Activated CD4-positive, alpha-beta T cell treated with anti-CD3 and anti-CD28 coated beads, Interleukin-2, amount 50 U/mL, for 24 hours (primary cell): ENCODE measurements at places on chromosomes 2 and 18.

- no peak for DNase-seq
These were observed 241.4 kb upstream of the SALL3 start for GRCh38 chr18:78738076-78738690.

GRCh38 chr18:76234676-76235060, 260.4 kb downstream of the ZNF516 start:
- DNase-seq: no peak

GRCh38 chr18:3652380-3653262, 202.6 kb downstream of the TGIF1 start:
- DNase-seq: peak; percentile 78

DNA sequence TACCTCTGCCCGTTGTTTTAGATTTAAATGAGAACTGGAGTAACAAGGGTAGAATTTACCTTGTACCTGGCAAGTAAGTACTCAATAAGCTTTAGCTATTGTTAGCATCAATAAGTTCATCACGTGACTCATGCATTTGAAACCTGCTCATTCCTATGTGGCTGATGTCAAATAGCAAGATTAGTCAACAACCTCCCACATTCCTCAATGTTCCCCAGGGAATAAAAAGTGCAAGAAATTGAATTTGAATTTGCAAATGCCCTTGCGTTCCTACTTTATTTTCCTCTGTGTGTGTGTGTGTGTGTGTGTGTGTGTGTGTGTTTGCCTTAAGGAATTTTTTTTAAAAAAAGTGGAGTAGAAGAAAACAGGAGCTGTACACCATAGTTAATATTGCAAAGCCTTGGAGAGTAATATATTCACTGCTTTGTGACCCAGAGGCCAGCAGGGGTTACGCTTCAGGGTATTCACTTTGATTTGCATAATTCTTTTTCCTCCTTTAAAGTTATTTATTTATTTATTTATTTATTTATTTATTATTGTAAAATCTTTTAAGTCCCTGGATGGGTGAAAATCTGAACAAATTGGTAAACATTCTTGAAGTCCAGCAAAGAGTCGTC, 43.9 kb upstream of the DNAH7 start:
- no peak for DNase-seq

- DNase-seq: no peak
These were observed 716.7 kb upstream of the GCFC2 start for GRCh38 chr2:76427452-76427851.

DNA sequence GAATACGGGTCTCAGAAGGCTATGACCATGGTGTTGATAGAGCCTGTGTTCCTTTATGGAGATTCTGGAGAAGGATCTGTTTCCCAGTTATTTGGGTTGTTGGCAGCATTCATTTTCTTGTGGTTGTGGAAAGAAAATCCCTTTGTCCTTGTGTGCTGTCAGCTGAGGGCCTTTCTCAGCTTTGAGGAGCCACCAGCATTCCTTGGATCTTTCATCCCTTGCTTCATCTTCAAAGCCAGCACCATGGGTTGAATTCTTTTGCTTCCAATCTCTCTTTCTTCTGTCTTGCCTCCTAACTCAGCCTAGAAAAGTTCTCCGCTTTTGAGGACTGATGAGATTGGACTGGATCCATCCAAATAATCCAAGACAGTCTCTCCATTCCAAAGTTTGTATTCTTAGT, 103.2 kb upstream of the MMADHC start:
- DNase-seq: no peak

DNA sequence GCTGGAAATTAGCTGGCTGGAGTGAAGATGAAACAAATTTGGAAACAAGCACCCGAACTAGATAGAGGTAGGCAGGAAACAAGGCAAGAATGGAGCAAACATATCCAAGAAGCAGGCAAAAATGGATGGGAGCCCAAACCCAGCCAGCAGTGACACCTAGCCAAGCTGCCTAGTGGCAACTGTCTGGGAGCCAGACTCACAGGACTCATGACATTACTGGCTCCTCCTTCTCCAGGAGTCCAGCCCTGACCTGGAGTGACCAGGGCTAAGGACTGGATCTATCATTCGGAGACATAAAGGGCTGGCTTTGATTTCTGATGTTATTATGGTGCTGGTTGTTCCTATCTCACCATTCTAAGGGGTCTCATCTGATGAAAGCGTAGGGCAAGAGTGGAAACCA, 21.3 kb upstream of the ALK start:
- no peak for DNase-seq

GRCh38 chr2:60992985-60993392, 24.5 kb upstream of the PEX13 start:
- DNase-seq: no peak

DNA sequence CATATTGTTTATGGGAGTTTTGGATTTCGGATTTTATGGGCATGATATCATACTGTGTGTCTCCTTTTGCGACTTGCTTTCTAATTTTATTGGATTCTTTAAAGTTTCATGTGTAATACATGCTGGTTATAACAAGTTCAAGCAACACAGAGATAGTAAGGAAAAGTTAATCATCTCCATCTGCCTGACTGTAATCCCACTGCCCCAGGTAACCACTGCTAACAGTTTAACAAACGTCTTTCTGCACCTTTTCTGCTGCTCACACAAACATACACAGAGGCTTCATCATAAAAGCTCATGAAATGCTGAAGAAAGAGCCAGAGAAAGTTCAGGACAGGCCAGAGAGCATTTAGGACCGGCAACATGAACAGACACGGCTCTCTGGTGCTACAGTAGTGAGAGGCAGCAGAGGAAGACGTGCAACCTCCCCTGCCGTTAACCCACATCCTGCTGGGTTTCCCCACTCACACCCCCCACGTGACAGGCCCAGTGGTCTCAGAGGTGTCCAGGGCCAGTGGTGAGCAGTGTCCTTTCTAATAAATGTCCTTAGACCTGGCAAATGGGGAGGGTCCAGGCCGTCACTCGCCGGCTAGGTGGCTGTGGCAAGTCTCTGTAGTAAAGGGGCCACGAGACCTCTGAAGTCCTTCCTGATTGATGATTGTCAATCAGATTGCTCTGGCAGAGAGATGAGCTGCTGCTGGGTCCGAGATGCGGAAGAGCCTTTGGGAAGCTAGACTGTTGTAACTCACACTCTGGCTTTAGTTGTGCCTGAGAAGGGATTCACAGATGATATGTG, 43.0 kb upstream of the SLC1A4 start:
- DNase-seq: peak; percentile 36

DNA sequence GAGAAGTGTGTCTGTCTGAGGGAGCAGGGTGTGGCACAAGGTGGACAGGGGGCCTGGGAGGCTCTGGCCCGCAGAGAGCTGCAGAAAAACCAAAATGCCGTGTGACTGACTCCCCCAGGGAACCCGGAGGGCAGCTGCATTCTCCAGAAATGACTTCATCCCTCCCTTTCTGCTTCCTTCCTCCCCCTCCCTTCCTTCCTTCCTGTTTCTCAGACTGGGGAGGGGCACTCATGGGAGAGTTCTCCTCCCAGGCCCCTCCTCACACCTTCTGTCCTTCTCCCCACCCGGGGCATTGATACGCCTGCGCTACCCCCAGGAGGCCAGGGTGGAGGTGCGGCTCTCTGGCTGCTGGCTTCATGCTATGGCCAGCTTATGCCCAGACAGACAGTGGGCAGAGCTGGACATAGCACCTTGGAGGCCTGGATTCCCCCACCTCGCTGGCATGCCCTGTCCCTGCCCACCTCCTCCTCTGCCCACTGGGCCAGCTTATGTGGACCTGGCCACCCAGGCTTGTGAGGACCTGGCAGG, 8.2 kb upstream of the GPR17 start:
- DNase-seq: no peak

- no peak for DNase-seq
These were observed 60.9 kb upstream of the IL1R1 start for GRCh38 chr2:102081606-102082005.

DNA sequence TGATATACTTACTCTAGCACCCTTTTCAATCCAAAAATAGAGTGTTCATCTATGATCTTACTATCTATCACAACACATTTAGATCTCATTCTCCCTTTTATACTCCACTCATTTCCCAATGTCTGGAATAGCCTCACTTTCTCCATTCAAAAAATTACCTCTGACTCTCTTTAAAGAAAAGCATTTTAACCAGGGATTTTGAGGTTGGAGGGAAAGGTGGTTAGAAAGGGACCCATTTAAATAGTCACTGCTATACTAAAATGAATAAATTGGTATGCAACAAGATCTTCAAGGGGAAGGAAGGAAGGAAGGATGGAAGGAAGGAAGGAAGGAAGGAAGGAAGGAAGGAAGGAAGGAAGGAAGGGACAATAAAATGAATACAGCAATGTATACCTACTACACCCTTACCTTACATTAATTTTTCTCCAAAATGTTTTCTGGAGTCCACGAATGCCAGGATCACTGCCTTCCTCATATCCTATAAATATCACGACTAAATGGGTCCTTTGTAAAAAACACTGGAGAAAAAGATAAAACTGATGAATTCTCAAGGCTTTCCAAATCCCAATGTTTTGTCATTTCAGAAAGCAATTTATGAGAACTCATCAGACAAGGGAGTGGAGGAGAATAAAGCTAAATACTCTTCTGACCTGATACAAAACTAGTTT, 202.7 kb downstream of the ZEB2 start:
- no peak for DNase-seq

DNA sequence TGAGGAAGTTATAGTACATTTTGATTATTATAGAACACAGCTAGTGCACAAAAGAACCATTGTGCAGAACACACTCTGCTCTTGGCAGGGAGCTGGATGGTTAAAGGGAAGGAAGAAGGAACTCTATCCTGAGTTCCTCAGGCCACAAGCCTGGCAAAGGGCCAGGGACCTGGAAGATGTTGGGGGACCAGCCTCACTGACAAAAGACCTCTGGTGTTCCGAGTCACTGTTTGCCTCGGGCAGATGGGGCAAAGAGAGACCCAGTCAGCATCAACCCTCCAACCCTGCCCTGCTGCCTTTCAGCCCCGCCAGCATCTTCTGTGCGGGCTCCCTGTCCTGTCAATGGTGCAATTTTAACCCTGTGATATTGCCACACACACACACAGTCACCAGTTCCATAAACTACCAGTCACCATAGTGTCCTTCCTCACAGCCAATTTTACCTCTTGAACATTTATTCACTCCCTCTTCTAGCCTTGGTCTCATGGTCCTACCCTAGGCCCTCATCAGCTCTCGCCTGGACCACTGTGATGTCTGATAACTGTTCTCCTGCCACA, 21.9 kb downstream of the NEMP2 start:
- DNase-seq: no peak

GRCh38 chr18:59846814-59847490, 52.8 kb upstream of the PMAIP1 start:
- DNase-seq: no peak

DNA sequence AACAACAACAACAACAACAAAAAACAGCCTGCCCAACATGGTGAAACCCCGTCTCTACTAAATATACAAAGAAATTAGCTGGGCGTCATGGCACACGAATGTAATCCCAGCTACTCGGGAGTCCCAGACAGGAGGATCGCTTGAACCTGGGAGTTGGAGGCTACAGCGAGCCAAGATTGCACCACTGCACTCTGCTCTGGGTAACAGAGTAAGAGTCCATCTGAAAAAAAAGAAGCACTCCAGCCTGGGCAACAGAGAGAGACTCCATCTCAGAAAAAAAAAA, 344.1 kb upstream of the PLGLB2 start:
- no peak for DNase-seq

DNA sequence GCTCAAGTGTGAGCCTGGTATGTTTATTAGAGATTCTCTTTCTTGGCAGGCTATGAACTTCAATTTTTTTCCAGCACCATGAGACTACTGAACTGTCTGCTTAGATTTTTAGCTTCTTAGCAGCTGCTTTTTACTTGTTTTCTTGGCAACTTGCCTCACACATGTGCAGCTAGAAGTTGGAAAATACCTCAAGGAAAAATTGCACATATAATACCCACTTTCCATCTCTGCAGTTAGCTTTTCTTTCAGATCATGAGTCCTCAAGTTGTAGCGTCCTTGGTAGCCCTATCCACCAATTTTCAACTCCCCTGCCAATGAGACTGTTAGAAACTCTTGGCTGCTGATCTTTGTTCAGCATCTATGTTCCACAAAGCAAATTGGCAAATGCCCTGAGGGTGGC, 302.1 kb downstream of the HRH4 start:
- DNase-seq: no peak

GRCh38 chr18:73715210-73715670, 432.4 kb downstream of the FBXO15 start:
- no peak for DNase-seq

DNA sequence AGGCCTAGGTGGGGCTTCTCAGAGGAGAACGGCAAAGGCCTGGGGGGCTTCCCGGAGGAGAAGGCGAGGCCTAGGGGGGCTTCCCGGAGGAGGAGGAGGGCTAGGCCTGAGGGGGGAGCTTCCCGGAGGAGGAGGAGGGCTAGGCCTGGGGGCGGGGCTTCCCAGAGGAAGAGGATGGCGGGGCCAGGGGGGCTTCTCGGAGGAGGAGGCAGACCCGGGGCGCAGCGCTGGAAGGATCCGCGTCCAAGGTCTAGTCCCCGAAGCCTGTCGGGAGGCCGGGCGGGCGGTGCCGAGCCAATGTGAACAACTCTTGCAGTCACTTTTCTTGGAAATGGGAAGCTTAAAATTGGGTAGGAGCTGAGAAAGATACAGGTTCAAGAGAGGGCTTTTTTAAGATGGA, 30.0 kb upstream of the TUBA3D start:
- DNase-seq: no peak

DNA sequence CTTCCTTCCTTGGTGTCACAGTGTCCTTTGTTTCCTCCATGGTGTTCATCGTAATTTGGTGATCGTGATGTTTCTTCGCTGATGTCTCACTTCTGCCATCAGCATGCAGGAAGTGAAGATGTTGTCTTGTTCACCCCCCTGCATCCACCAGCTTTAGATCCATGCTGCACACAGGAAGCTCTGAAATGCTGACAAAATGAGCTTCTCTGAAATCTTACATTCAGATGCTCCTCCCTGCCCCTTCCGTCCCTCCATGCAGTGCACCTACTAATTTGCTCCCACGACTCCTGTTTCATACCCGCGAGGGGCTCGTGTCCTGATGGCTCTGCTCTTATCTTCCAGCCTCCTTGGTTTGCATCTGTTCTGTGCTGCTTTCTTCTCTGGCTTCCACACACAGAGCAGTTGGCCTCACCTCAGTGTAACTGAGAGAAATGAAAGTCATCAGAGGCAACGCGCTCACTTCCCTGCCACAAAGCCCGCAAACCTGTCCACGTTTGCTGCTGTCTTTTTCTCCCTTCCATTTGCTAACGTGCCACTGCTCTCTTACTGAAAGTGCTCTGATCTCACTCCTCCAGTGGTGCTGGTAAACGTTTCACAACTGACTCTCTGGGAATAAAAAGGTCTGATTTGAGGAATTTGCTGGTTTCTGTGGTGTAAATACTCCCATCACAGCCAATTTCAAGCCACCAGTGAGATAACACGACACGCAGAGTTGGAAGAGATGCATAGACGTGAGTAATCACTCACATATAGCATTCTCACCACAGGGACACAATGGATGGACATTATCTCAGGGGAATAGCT, 41.0 kb upstream of the MGAT4A start:
- peak; percentile 57 for DNase-seq
